Activated T-helper 1 cell treated with anti-CD3 and anti-CD28 coated beads, Interleukin-12 subunit alpha, Interleukin-12 subunit beta, Interleukin-2, Interleukin-4 antibody, amounts not matched to agents 30 ng/mL and 10 ng/mL and 1 ng/mL, durations not matched to agents 14 hours and 24 hours and 36 hours (primary cell): ENCODE measurements at places on chromosomes 7 and 10. TPM values are rescaled to one million over a fixed set of nuclear protein-coding genes. Genes with fewer than 3 reads are reported as not detected.
A peak's percentile ranks its signal among the peaks of the same experiment; 100 is the strongest.

- no peak overlapping the region for H3K27ac ChIP-seq
- no peak for DNase-seq
- no peak overlapping the region for H3K4me3 ChIP-seq
- no peaks in the 10 kb centered on the region for H3K27me3 ChIP-seq
- H3K36me3 ChIP-seq, result peaks cover 24% of the 10 kb centered on the region
These were observed 347.8 kb downstream of the ELMO1 start for GRCh38 chr7:37100735-37101331.

- H3K4me3 ChIP-seq, result no peak overlapping the region
- no peaks in the 10 kb centered on the region for H3K4me1 ChIP-seq
- no peak overlapping the region for H3K27ac ChIP-seq
- peaks cover 3% of the 10 kb centered on the region for H3K27me3 ChIP-seq
- DNase-seq, result no peak
- no peaks in the 10 kb centered on the region for H3K36me3 ChIP-seq
These were observed 165.9 kb downstream of the ABCA13 start for GRCh38 chr7:48337012-48337621.

DNA sequence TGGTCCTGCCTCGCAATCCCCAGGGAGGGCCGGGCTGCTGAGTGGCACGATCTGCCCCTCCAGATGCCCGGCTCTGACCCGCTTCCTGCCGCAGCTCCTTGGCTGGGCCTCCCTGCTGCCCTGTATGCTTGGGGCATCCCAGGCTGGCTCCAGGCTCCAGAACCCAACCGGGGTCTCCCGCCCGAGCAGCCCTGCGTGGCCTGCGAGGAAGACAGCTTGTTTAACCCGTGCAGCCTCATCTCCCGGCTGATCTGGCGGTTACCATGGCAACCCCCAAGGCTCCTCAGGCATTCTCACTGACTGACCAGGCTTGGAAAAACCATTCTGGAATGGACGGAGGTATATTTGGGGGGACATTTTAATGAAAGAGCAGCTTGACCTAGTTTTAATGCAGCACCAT is 232.4 kb upstream of the MYO3A start:
- no peaks in the 10 kb centered on the region for H3K27me3 ChIP-seq
- H3K36me3 ChIP-seq, result no peaks in the 10 kb centered on the region
- no peak for DNase-seq
- H3K4me1 ChIP-seq, result no peaks in the 10 kb centered on the region
- no peak overlapping the region for H3K4me3 ChIP-seq

DNA sequence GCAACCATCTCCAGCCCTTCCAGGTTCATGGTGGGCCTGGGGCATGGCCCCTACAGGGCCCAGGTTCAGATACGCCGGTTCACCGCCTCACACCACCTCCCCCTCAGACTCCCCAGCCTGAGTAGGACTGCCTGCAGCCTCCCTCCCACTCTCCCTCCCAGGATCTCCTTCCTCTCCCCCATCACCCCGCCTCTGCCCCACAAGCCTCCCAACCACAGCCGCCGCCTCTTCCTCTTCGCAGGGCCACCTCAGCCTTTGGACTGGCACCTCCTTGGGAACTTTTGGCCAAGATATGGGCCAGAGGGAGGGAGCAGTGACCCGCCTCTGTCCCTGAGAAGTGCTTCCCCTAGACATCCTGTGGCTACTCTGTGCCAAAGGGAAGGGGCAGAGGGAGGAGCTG is 9.3 kb downstream of the KCNIP2 start:
- peaks cover 2% of the 10 kb centered on the region for H3K36me3 ChIP-seq
- no peak for DNase-seq
- H3K4me3 ChIP-seq, result no peak overlapping the region
- H3K27ac ChIP-seq, result peak overlapping the region; percentile 13
- H3K27me3 ChIP-seq, result peaks cover under 1% of the 10 kb centered on the region
- H3K4me1 ChIP-seq, result peaks cover 63% of the 10 kb centered on the region

DNA sequence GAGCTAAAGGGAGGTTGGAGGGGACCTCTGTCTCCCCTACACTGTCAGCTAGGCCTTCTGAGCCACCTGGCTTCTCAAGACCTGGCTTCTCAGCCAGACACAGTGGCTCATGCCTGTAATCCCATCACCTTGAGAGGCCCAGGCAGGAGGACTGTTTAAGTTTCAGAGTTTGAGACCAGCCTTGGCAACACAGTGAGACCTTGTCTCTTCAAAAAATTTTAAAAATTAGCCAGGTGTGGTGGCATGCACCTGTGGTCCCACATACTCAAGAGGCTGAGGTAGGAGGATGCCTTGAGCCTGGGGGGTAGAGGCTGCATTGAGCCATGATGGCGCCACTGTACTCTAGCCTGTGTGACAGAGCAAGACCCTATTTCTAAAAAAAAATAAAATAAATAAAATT is 33.1 kb downstream of the PIP4K2A start:
- no peak for DNase-seq
- H3K4me1 ChIP-seq, result peaks cover 90% of the 10 kb centered on the region

- peak overlapping the region; percentile 99 for H3K4me3 ChIP-seq
- no peaks in the 10 kb centered on the region for H3K27me3 ChIP-seq
- H3K36me3 ChIP-seq, result peaks cover 39% of the 10 kb centered on the region
- peaks cover 46% of the 10 kb centered on the region for H3K4me1 ChIP-seq
These were observed 3.8 kb downstream of the KMT2E start for GRCh38 chr7:105017657-105018365.

The CUEDC2 gene
- total RNA-seq, result 59.0 and 59.4 TPM in 2 replicates

The ODAD2 gene
- not detected in 2 replicates for total RNA-seq

The ATOH7 gene
- total RNA-seq, result not detected in 2 replicates
